ENCODE measurements at places on chromosomes 12 and 14.

DNA sequence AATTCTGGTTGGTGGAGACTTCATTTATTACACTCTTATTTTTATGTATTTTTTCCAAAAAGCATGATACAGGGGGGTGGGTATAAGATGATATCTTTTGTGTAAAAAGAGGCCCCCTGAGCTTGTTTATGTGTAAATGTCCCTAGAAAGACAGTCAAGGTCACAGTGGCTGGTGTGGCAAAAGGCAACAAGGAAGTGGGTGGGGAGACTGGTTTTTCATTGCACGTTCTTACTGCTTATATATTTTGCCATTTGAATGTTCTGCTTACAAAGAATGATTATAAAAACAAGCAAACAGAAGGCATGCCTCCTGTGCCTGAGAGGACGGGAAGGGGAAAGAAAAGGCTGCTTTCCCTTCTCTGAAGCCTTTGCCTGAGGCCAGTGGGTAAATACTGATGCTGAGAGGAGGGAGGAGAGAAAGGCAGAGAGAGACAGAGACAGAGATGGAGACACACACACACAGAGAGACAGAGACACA lies 24.1 kb upstream of the ADIPOR2 start:
- DNase-seq = no peak

- DNase-seq = no peak
Measured at GRCh38 chr12:124812979-124813378, 50.7 kb downstream of the SCARB1 start.

DNA sequence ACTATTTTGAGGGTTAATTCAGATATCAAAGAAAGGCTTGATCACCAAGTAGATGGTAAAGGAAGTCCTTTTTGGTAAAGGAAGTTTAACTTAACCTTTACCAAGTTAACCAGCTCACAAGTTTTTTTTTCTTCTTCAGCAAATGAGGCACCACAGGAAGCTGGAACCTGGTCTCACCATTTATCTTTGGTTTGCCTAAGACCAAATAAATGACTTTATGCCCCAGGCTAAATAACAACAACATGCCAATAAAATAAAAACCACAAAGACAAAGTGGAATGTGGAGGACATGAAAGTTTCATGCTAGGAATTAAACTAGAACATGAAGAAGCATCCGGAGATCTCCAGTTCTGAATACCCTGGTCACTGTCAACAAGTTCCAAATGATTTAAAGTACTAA lies 116.8 kb upstream of the PRICKLE1 start:
- DNase-seq = no peak

- no peak for DNase-seq
Measured at GRCh38 chr12:126210448-126210847, 1145.2 kb downstream of the AACS start.

DNA sequence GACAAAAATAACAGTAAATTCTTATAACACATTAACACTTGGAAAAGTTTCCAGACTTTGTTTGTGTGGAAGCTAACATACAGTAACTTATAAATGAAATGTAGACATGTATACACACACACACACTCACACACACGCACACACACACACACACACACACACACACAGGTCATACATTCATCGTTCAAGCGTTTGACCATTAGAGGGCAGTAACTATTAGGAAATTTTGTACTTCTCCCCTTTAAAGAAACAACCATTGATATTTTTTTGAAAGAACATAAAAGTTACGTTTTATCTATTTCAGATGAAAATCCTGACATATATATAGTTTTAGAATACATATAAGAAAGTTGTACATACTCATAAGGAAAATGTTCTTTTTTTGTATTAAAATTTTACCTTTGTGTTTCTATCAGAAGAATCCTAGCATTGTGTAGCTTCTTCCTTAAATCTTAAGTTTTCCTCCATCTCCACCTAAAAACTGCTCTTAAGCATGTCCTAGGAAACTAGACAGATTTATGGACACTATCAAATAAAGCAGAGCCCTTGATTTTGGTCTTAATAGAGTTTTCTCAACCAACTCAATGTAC lies 29.0 kb downstream of the PTPRQ start:
- DNase-seq = peak; percentile 50

GRCh38 chr12:55392032-55392795 lies 8.1 kb upstream of the OR6C65 start:
- DNase-seq = no peak

DNA sequence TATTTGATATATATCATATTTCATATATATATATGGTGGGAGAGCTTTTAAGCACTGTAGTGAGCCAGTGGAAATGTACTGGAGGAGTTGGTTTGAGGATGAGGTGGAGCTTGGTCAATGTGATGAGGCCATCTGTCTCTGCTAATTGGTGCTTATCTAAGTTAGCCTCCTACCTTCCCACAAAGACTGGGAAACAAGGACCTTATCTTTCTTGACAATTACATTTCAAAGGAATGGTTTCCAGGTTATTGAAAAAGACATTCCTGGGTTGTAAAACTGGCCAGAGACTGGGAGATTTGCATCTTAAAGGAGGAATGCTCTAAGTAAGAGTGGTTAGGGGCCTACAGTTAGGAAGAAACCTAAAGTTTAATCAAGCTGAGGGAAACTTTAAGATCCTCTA lies 212.8 kb upstream of the SYT1 start:
- DNase-seq = no peak

DNA sequence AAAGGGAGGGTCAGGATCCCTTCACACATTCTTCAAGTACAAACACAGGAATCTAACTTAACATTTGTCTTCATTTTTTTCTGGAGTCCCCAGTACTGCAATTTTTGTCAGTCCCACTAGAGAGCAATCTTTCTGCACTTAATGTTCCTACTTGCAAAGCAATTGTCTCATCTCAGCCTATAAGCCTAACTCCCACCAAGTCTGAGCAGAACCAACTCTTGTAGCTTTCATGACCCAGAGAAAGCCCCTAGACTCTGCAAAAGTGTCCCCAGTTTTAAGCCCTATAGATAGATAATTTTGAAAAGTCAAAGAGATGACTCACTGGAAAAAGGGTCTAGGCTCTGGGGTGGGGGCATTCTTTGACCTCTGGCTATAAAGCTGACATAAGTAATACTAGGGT lies 1.8 kb upstream of the ZBTB39 start:
- peak; percentile 62 for DNase-seq

DNA sequence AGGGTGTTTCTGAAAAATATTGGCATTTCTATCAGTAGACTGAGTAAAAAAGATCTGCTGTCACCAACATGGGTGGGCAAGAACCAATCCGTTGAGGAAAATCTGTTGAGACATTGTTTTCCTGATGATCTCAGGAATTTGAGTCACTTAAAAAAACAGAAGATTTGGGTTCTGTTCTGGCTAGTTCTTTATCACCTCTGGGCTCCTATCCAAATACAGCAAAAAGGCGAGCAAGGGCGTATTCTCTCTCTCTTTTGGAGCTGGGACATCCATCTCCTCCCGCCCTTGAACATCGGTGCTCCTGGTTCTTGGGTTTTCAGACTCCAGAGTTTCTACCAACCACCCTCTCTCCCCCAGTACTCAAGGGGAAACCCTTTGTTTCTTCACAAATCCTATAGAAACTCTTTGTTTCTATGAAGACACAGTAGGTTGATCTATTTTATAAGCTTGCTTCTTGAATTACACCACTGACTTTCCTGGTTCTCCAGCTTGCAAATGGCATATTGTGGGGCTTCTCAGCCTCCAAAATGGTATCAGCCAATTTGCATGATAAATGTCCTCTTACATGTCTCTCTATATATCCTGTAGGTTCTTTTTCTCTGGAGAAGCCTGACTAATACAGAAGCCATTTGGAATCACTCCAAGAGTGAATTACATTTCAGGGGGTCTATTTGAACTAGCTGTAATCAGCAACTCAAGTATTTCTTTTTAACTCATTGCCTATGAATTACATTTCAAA lies 263.9 kb upstream of the TMTC1 start:
- no peak for DNase-seq

Measured in HFF-Myc (cell line).